ENCODE measurements at places on chromosomes 3 and 15. TPM values are rescaled to one million over a fixed set of nuclear protein-coding genes. Genes with fewer than 3 reads are reported as not detected.

GRCh38 chr15:95958382-95958781, 372.1 kb upstream of the NR2F2 start:
- no peak for DNase-seq

Gene TNNC1
- 1.9 TPM for polyA plus RNA-seq

DNA sequence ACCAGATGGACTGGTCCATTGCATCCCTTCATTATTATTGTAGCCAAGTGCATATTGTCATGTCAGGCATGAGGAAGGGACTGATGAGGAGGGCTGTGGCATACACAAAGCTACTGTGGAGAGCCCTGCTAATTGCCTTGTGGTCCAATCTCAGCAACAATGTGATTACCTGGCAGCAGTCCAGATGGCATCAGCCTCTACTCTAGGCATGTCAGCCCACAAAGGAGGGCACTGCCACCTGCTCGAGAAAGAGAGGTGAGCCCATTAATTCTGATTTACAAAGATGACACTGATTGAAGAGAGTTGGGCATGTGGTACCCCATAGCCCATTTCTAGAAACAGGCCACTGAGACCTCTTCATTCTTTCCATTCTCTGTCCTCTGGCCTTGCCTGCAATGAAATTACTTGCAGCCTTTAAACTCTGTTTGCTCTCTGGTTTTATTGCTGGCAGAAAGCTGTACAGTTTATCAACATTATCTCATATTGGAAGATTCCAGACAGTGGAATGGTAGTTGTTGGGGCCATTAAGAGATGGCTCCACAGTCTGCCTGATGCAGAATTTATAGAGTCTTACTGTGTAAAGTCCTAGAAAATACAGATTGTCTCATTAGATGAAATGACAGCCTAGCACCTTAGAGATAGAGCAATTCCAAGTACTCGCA, 307.7 kb downstream of the ARPP21 start:
- no peak for DNase-seq

DNA sequence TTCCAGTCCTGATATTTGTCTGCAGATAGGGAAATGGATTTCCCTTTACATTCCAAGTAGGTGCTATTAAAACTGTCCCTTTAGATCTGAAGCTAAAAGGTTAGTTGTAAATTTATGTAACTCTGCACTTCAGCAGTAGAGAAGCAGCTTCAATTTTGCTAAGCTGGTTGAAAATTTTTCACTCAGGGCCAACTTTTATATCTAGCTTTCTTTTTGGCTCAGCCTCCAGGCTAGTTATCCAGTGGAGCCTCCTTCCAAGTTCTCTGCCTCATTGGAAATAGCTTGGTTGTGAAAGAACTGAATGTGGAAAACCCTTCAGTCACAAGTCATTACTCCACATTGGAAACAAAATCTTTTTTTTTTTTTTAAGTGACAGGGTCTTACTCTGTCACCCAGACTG, 8.2 kb upstream of the ZNF660 start:
- DNase-seq = no peak

GRCh38 chr3:108090049-108090700, 656 bp downstream of the CD47 start:
- no peak for DNase-seq

- peak; percentile 65 for DNase-seq
Observed at GRCh38 chr3:171876680-171877147, 33.6 kb downstream of the TMEM212 start.

Gene SERINC4
- not detected for polyA plus RNA-seq

Measured in AG04450 (cell line).